ENCODE measurements at places on chromosomes 3 and 15.
A peak's percentile ranks its signal among the peaks of the same experiment; 100 is the strongest.

- DNase-seq: no peak
Measured at GRCh38 chr3:122013448-122013925, 8.6 kb downstream of the ILDR1 start.

GRCh38 chr3:185473290-185473815 lies 25.5 kb downstream of the TMEM41A start:
- no peak for DNase-seq

DNA sequence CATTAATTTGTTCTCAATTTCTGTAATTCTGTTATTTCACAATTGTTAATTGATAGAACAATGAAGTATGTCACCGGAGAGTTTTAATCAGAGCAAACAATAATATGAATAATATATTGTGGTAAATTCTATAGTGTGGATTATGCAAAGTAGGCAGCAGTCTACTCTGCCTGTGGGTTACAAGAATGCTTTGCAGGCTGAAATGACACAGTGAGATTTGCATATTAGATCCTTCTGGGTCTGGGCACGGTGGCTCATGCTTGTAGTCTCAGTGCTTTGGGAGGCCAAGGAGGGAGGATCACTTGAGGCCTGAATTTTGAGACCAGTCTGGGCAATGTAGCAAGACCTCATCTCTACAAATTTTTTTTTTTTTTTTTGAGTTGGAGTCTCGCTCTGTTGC lies 12.5 kb downstream of the COPG1 start:
- no peak for DNase-seq

DNA sequence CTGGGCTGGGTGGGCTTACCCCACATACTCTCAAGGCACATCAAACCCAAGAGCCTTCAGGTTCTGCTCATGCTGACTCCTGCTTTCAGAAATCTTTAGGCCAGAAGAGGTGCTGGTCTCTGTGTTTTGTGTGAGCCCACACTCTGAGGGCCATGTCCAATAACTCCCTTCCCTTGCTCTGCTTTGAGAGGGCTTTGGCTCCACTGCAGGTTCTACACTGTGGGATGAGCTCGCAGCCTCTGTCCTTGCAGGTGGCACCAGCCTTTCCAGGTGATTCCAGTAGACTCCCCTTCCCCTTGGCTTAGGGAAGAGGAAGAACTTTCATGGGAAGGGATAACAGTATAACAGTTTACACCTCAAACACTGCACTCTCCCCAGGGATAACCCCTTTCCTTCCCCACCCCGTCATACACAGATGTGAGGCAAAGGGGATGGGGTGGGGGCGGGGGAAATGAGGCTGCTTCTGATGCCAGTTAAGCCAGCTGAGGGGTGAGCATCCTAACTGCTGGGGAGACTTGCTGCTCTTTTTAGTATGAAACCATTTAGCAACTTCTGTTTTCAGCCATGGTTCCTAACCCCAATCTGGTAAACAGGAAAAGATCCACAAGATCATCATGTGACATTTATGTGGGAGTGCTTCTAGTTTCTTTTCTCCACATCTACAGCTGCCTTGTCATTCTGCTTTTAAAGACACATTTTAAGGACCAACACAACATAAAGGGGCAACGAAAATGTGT lies 262.4 kb downstream of the SLC9A9 start:
- DNase-seq: no peak

GRCh38 chr15:66154581-66154980 lies 99.0 kb downstream of the MEGF11 start:
- DNase-seq: no peak

GRCh38 chr15:61697796-61698195 lies 362.5 kb downstream of the VPS13C start:
- no peak for DNase-seq

GRCh38 chr3:155747946-155748290 lies 3.0 kb upstream of the PLCH1 start:
- no peak for DNase-seq

DNA sequence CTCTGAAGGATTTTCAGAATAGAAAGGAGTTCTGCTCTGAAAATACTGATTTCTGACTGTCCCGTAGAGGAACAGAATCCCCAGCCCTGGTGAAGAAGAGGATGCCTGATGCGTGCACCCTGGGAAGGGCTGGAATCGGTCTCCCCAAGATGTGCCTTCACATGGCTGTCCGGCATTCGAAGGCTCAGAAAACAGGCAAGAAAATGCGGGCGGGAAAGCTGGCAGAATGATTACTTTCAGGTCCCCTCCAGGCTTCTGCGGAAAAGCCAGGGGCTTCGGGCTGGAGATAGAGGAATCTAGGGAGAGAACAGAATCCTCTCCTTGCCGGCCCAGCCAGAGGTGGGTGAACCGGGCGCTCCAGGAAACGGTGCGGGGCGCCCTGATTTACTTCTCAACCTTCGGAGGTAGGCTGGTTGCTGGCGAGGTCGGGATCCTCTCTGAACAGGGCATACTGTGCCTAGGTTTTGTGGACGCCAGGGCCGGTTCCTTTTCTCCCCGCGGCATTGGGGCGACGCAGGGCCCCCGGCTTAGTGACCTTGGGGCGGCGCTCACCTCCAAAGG lies 2.5 kb downstream of the FOXL2NB start:
- no peak for DNase-seq

GRCh38 chr15:63071288-63071909 lies 28.9 kb downstream of the TPM1 start:
- DNase-seq: no peak

- peak; percentile 34 for DNase-seq
Measured at GRCh38 chr15:44066211-44066827, 128.8 kb downstream of the FRMD5 start.

DNA sequence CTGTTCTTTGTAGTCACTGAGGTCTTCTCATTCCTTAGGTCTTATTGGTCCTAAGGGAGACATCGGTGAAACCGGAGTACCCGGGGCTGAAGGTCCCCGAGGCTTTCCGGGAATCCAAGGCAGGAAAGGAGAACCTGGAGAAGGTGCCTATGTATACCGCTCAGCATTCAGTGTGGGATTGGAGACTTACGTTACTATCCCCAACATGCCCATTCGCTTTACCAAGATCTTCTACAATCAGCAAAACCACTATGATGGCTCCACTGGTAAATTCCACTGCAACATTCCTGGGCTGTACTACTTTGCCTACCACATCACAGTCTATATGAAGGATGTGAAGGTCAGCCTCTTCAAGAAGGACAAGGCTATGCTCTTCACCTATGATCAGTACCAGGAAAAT lies 11.6 kb downstream of the ADIPOQ start:
- DNase-seq: no peak

DNA sequence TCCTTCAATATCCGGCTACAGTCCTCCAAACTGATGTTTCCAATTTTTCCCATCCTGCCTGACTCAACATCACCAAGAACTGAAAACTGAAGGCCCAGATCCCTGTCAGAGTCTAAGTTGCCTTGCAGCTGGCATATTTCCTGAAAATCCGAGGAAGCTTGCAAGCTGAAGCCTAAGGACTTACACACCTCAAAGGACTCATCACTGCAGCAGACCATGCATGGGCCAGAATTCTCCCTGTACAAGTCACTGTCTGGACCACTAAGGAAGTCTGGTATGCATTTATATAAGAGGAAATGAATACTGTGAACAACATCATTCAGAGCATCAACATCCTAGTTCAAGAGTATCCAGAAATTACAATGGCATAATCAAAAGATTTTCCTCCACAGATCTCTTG lies 548.8 kb upstream of the MDFIC2 start:
- no peak for DNase-seq

DNA sequence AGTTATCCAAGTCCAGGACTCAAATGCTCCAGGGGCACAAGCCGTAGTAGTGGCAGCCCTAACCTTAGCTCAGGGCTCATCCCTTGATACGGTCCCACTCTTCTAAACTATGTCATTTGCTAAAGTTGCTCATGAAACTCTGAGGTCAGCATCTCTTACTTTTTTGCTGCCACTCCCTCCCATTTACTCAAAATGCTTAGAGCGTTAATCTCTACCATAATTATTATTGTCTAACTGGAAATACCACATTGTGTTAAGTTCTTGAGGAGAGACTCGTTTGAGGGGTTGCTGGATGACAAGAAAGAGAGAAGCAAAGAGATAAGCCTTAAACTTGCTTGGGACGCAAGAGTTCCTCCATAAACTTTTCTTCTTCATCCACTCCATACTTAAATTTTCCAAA lies 26.9 kb upstream of the TMOD3 start:
- DNase-seq: no peak

- DNase-seq: no peak
Measured at GRCh38 chr15:80584973-80585525, 110.1 kb upstream of the ABHD17C start.

- no peak for DNase-seq
Measured at GRCh38 chr3:140421884-140422283, 256.0 kb upstream of the TRIM42 start.

GRCh38 chr15:33330931-33331330 lies 20.2 kb downstream of the RYR3 start:
- DNase-seq: no peak

DNA sequence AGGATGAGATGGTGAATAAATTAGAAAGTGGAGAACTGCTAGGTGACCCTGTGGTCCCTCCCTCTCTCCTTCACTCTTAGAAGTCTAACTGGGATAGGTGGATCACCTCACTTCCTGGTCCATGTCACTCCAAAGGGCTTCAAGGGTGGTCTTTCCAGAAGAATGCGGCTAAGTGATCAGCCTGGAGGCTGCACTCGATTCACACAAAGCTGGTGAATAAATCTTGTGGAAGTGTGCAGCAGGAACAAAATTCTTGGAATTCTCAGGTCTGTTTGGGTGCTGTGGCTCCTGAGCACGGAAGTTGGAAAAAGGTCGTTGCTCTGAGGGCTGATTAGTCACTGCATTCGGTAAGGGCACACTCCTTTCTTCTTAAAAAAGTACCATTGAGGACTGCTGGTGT lies 46.3 kb downstream of the GASK1A start:
- DNase-seq: no peak

- no peak for DNase-seq
Measured at GRCh38 chr15:90540768-90541167, 11.0 kb downstream of the CRTC3 start.

GRCh38 chr3:47295322-47295721 lies 12.6 kb downstream of the KLHL18 start:
- no peak for DNase-seq
